ENCODE measurements at places on chromosomes 5 and 9. TPM values are rescaled to one million over a fixed set of nuclear protein-coding genes. Genes with fewer than 3 reads are reported as not detected.
A peak's percentile ranks its signal among the peaks of the same experiment; 100 is the strongest.

DNA sequence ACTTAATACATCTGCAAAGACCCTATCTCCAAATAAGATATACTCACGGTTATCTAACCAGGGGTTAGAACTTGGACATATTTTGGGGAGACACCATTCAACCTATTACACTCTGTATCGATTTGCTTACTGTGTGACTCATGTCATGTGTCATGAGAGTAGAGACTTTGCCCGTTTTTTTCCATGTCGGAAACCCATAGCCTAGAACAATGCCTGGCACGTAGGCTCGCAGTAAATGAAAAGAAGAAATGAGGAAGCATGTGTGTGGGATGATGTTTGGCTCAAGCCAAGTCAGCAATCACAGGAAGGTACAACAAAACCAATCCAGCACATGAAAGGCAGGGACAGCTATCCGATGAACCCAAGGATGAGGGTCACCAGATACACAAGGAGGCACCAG, 94.6 kb upstream of the DNAH5 start:
- H3K4me1 ChIP-seq = peaks cover 26% of the 10 kb centered on the region
- H3K27ac ChIP-seq = peak overlapping the region; percentile 81
- H3K27me3 ChIP-seq = peaks cover 15% of the 10 kb centered on the region

DNA sequence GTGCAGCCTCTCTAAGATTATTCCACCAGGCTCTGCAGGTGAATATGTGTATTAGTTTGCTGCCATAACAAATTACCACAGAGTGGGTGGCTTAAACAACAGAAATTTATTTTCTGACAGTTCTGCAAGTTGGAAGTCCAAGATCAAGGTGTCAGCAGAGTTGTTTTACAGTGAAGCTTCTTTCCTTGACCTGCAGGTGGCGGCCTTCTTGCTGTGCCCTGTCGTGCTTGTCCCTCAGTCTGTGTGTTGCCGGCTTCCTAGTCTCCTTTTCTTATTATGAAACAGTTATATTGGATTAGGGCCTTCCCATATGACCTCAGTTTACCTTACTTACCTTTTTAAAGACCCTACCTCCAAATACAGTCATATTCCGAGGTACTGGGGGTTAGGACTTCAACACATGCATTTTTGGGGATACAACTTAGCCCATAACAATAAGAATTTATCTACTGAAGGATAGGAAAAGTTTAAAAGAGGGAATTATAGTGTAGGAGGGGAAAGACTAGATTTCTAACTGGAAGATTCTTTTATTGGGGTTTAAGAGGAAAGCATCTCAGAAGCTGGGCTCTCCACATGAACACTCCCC, 97.4 kb downstream of the OSTF1 start:
- no peak for DNase-seq
- no peaks in the 10 kb centered on the region for H3K4me1 ChIP-seq
- no peak overlapping the region for H3K27ac ChIP-seq

The LIX1 gene
- 0.31 TPM for total RNA-seq

The ITK gene
- total RNA-seq = not detected

The PIK3R1 gene
- 76.2 TPM for total RNA-seq

- no peak overlapping the region for H3K4me3 ChIP-seq
- H3K36me3 ChIP-seq = no peaks in the 10 kb centered on the region
- no peak overlapping the region for H3K27ac ChIP-seq
- DNase-seq = no peak
- H3K4me1 ChIP-seq = peaks cover 2% of the 10 kb centered on the region
Measured at GRCh38 chr5:150118561-150119229, 32.3 kb upstream of the CSF1R start.

DNA sequence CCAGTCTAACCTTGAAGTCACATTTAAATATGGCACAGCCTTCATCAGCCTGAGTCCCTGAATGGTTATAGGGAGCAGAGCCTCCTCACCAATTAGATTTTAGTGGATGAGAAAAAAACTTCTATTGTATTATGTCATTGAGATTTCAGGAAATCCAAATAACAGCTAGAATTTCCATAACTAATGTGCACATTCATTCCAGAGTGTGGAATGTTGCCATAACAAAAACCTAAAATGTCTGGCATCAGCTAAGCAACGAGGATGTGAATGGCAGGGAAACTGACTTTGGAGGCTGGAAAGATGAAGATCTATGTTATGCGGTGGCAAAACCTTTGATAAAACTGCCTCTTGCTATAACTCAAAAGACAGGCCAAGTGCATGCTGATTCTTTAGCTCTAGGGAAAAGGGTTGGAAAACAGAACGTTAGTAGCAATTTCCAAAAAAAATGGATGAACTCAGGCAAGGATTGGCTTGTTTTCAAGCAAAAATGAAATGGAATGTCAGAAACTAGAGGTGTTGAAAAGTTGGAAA, 91.3 kb upstream of the NFIB start:
- peaks cover 2% of the 10 kb centered on the region for H3K4me1 ChIP-seq
- no peak for DNase-seq
- no peak overlapping the region for H3K4me3 ChIP-seq
- H3K27me3 ChIP-seq = no peaks in the 10 kb centered on the region
- H3K27ac ChIP-seq = no peak overlapping the region
- H3K36me3 ChIP-seq = no peaks in the 10 kb centered on the region
